ENCODE measurements at places on chromosomes 5 and 9. TPM values are rescaled to one million over a fixed set of nuclear protein-coding genes. Genes with fewer than 3 reads are reported as not detected.
A peak's percentile ranks its signal among the peaks of the same experiment; 100 is the strongest.

Gene PCDHA13
- not detected for total RNA-seq

GRCh38 chr9:112047538-112048066, 127.5 kb downstream of the SUSD1 start:
- H3K36me3 ChIP-seq = peaks cover 62% of the 10 kb centered on the region
- H3K27ac ChIP-seq = peak overlapping the region; percentile 32
- DNase-seq = no peak
- H3K27me3 ChIP-seq = no peaks in the 10 kb centered on the region
- H3K4me3 ChIP-seq = no peak overlapping the region
- peaks cover 14% of the 10 kb centered on the region for H3K4me1 ChIP-seq

DNA sequence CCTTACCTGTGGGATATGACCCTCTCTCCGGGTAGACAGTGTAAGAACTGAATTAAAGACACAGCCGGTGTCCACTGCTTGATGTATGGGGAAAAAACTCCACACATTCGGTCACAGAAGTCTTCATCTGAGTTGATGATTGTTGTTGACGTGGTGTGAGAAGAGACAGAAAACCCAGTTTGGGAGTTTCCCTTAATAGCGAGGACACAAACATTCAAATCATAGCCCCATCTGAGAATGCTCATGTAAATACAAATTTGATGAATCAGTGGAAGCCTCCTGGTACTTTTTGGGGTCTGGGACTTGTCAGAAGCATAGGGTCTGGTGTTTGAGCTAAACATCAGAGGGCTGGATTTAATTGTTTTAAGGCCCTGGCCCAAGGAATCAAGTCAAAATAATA, 11.0 kb downstream of the HAVCR1 start:
- H3K4me1 ChIP-seq = peaks cover 37% of the 10 kb centered on the region

Gene FAM151B
- not detected for total RNA-seq

Gene BTNL3
- not detected for total RNA-seq

- H3K4me3 ChIP-seq = no peak overlapping the region
- no peaks in the 10 kb centered on the region for H3K4me1 ChIP-seq
- no peak for DNase-seq
- H3K27me3 ChIP-seq = peaks cover 10% of the 10 kb centered on the region
- no peak overlapping the region for H3K27ac ChIP-seq
Measured at GRCh38 chr9:76359766-76360165, 34.5 kb downstream of the RFK start.

DNA sequence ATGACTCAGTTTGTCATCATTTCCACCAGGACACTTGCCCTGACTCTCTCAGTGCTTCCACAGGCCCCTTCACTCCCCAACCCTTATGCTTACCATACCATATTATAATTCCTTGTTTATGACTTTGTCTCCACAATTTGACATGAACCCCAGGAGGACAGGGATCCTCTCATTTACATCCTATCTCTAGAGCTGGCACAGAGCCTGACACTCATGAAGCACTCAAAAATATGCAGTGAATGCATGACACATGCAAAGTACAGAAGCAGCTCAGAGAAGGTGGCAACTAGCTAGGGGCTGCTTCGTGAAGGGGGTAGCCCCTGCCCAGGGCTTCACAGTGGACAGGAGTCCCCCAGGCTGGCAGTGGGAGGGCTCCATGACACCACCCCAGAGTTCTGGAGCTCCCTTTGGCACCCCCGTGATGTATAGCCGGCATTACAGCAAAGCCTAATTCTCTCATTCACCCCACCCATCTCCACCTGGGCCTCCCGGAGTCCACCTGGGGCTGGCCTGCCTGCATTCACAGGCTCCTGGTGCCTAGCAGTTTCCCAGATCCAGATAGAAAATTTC, 112.0 kb upstream of the SPOCK1 start:
- peaks cover 30% of the 10 kb centered on the region for H3K27me3 ChIP-seq
- H3K36me3 ChIP-seq = no peaks in the 10 kb centered on the region
- no peak overlapping the region for H3K27ac ChIP-seq
- no peak overlapping the region for H3K4me3 ChIP-seq
- no peaks in the 10 kb centered on the region for H3K4me1 ChIP-seq

- H3K27me3 ChIP-seq = no peaks in the 10 kb centered on the region
- H3K4me3 ChIP-seq = no peak overlapping the region
- H3K4me1 ChIP-seq = no peaks in the 10 kb centered on the region
Measured at GRCh38 chr5:166906991-166907713, 1384.3 kb upstream of the WWC1 start.

Data from activated CD4-positive, alpha-beta memory T cell treated with anti-CD3 and anti-CD28 coated beads, Interleukin-2, amount 10 ng/mL, durations not matched to agents 7 days and 5 days (primary cell).